ENCODE measurements at places on chromosomes 5 and 9. TPM values are rescaled to one million over a fixed set of nuclear protein-coding genes. Genes with fewer than 3 reads are reported as not detected.

The PKD2L2 gene
- not detected for total RNA-seq

The PCDHGB5 gene
- 33.0 TPM for total RNA-seq

The TSSK1B gene
- total RNA-seq, result 0.16 TPM

The HTR1A gene
- total RNA-seq, result not detected

The BSPRY gene
- total RNA-seq, result not detected
